ENCODE measurements at places on chromosomes 3 and 15.

DNA sequence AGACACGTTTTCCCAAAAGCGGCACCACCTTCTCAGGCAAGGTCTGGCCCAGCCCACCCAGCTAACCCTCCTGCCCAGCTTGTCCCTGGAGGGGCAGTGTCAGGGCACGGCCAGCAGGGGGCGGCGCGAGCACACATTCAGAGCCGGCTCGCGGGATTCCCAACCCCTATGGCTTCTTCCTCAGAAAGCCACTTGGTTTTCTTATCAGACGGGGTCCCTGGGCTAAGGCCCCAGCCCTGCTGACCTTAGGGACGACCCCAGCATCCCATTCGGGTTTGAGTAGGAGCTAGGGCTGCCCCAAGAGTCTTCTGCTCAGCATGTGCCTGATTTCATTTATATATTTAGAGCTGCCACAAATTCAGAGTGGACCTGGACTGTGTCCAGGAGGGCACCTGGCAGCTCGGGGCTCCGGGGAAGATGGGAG is 14.5 kb downstream of the RLBP1 start:
- peak; percentile 82 for DNase-seq

DNA sequence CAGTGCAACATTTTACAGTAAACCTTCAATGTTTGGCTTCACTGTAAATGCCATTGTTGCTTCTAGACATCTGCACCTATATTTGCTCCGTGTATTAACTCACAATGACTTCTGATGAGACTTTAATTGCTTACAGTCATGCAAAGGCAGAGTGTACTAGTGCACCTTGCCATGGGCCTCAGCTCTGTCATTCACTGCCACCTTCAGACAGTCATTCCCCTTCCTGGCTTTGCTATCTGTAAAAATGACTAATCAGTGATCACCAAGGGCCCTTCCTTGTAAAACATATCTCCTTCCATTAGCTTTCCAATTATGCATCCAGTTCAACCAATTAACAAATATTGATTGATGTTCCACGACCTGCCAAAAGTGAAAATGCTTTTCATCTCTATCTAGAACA is 120.3 kb downstream of the ARRDC4 start:
- no peak for DNase-seq

GRCh38 chr15:96494505-96494904 is 164.0 kb downstream of the NR2F2 start:
- DNase-seq: no peak

DNA sequence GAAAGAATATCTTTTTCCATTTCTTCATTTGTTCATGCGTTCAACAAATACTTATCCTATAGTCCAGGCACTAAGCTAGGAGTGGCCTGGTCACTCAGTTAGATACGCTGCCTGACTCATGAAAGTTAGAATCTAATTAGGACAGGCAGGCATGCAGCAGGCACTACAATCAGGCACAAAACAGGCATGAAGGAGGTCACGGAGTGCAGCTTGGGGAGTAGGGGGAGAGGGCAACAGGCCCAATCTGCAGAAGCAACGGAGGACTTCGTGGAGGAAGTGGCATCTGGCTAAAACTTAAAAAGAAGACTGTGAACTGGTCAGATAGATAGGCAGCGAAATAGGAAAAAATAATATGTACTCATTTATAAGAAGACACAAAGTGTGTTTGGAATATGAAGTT is 420.9 kb downstream of the MAGI1 start:
- DNase-seq: no peak

DNA sequence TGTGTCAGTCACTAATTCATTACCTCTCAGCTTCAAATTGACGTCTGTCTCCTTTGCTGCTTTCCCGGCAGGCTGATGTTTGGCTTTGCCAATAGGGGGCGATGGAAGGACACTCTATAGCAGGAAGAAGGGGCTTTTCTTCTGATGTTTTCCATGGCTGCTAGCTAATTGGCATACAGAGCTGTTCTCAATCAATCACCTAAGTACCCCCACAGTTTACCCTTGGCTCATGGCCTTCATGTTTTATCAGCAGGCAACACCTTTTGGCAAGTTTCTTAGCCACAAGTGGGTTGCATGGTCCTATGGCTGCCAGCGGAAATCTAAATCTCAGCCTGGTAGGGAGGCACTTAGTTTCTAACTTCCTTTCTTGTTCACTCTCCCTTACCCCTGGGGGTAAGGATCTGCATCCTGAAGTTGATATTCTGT is 45.0 kb downstream of the ESYT3 start:
- peak; percentile 65 for DNase-seq

GRCh38 chr3:188084752-188085583 is 69.0 kb upstream of the LPP start:
- no peak for DNase-seq

GRCh38 chr3:139312959-139313358 is 30.9 kb upstream of the MRPS22 start:
- no peak for DNase-seq

DNA sequence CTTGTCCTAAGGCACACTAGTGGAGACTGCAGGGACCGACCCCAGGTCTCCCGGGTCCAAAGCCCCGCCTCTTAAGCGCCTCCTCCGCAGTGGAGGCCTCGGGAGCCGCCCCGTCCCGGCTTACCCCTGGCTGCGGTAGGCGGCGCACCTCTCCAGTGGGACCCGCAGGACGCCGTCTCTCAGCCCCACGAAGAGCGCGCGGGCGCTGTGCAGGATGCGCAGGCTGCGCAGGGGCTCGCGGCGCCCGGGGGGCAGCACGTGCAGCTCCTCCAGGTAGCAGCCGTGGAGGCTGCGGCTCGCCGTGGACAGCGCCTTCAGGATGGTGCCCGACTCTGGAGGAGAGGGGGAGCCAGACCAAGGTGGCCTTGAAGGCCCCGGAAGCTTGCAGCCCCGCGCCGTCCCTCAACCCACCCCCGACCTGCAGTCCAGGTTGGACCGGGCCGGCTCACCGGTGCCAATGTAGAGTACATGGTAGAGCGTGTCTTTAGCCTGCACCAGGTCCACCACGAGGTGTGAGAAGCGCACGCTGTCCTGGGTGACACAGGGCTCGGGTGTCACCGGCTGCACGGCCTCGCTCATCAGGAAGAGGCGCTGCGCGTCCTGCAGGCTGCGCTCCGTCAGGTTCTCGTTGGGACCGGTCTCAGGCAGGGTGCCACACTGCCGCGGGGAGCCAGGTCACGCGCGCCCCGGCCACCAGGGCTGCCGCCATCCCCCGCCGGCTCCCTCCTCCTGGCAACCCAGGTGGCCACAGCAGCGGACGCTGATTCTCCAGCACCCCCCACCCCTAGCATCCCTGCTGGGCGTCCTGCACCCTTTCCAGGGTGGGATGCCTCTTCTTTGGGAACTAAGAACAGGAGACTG is 105.5 kb downstream of the SEMA5B start:
- peak; percentile 57 for DNase-seq

DNA sequence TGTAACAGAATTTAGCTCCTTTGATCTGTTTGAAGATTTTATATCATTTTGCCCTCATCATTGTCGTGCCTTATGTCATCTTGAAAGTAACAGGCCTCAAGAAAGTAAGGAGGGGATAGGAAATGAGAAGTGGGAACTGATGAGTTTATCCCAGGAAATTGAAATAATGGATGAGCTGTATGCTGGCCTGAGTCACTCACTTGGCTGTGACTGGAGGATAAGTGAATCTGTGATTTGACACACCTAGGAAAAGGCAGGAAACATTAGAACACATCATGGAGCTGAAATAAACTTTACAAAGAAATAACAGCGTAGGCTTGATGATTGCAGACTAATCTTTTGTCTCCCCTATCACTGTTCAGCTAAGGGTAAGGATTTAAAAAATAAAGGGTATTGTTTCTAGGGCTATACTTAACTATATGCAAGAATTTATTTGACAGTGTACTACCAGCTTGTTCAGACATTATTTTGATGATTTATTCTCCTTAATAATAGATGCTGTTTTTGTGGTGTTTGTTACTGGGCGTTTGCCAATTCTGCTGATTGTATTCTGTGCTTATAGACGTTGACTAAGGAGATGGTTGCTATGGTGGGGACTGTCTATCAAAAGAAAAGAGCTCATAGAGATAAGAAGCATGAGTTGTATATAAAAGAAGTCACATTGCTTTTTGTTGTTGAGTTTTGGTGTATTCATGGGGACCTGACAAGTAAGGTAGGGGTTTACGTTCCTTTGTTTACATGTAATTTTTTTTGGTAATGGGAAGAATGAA is 105.6 kb upstream of the ROPN1 start:
- DNase-seq: no peak

GRCh38 chr3:53856964-53857363 is 10.6 kb downstream of the IL17RB start:
- no peak for DNase-seq

GRCh38 chr15:67196672-67197363 is 57.6 kb downstream of the AAGAB start:
- DNase-seq: no peak

DNA sequence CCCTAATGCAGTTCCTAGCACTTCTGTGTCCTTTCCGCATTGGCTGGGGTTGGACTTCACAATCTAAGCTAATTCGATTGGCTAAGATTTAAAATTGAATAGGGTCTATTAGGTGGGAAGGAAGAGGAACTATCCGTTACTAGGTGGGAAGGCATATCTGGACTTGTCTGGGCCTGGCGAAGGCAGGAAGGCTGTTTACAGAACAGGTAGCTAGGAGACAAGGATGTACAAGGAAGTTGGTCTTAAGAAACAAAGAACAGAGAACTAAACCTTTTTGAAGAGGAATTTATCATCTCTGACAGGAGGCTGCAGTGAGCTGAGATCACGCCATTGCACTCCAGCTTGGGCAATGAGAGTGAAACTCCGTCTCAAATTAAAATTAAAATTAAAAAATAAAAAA is 17.3 kb upstream of the ATG7 start:
- DNase-seq: no peak

DNA sequence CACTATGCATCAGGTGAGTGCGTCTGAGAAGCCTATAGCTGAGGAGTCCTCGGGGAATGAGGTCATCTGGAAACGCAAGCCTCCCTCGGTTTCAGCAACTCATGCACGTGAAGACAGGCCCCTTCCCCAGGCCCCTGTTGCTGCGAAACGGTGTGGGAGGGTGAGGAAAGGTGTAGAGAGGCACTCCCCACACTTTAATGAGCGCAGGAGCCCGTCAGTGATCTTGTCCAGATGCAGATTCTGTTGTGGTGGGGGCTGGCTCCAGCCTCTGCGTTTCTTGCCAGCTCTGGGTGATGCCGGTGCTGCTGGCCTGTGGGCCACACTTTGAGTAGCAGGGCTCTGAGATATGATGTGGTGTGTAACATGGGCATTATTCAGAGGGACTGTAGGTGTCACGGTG is 38.6 kb upstream of the LACTB start:
- no peak for DNase-seq

DNA sequence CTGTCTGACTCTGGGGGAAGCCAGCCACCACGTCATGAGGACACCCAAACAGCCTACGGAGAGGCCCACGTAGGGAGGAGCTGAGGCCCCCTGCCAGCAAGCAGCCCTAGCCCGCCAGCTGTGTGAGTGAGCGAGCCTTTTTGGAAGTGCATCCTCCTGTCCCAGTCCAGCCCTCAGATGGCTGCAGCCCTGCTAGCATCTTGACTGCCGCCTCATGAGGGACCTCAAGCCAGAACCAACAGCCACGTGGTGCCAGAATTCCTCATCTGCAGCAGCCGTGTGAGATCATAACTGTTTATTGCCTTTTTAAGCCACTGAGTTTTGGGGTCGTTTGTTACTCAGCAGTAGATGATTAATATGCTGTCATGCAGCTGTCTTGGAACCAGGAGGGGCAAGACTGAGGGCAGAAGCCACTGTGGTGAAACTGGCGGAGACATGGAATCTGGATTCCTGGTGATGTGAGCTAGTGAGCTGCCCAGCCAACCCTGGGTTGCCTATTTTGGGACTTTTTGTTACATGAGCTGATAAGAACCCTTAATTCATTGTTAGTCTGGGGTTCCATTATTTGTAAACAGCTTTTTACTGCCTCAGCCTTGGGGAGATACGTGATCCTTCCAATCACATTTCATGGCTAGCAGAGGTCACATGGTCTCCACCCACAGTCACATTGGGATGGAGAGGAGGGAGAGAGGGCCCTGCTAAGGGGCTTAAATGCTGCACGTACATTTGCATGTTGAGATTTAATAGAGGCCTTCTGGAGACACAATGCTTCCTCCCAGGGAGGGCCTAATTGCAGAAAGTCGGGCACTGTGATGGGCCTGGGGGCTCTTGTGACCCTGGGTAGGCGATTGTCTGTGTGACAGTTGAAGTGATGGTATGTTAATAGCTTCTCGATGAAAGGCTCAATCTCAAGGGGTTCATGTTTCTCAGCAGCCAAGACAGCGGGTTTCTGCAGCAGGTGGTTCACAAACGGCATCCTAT is 73.8 kb downstream of the RPLP1 start:
- no peak for DNase-seq

GRCh38 chr3:133948131-133948810 is 52.6 kb upstream of the RAB6B start:
- DNase-seq: no peak
